Endothelial cell (in vitro differentiated cells): ENCODE measurements at places on chromosomes 7 and 10.

GRCh38 chr7:101729241-101729883 is 88.1 kb upstream of the CUX1 start:
- DNase-seq = no peak

DNA sequence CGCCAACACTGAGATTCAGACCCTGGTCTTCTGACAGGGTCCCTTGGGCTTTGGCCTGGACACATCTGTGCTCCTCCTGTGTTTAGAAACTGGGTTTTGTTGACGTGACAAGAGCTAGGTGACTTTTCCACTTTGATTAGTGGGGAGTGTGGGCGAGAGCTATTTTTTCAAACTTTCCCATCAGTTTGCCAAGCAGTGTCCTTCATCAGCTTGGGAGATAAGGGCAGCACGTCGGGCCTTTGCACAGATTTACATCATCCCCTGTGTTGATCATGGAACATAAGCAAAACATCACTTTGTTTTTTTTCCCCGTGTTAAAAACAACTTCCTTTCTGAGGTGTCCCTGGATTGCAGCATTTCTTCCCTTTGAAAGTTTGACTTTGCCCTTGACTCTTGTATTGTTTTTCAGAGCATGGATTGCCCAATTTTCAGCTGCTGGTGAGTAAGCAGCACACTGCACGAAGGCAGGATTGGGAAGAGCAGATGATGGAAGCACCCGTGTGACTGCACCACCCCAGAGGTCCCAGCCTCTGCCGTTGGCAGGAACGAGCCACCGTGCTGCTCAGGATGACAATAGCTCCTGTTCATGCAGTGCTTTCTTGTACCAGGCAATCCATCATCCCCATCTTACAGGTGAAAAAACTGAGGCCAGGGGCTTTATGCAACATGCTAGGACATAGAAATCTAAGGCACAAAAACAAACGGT is 6.4 kb upstream of the IGFBP1 start:
- no peak for DNase-seq

DNA sequence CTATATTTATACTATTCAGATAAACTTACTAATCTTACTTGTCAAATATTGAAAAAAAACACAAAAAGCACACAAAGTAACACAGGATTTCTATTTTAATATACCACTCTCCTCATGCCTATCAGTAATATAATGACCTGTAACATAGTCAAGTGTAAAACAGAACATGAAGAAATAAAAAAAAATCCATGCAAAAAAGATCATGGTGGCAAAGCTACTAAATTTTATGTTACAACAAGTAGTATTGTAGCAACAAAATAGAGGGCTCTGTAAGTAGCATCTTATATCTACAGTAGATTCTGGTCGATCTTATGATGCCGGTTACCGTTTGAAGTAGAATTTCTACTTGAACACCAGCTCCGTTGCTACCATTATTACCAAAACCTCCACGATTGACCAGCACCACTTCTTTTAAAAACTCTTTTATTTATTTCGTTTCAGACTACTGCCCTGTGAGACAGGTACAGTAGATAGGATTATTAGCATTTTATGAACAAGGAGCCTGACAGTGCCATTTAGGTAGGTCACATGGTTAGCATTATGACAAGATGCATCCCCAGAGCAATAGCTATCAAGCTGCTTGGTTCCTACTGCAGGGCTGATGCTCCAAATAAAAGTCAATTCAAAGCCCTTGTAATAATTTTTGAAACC is 2.1 kb downstream of the CPED1 start:
- no peak for DNase-seq

DNA sequence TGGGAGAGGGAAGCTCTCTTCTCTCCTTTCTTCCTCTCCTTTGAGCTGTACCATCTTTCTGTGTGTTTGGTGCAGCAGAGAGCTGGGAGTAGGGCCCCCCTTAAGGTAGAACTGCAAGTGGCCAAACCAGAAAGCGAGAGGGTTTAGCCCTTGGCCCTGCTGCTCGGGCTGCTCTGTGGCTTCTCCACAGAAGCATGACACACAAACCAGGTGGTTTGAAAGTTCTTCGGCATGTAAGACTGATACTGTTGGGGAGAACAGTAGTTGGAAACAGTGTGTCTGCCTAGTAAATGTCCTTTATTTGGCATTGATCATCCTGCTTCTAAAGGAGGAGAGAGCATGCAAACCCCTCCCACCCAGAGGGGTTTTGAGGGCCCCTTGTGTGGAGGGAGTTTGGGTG is 277.8 kb downstream of the CELF2 start:
- DNase-seq = no peak

GRCh38 chr10:69425511-69426298 is 9.0 kb upstream of the TACR2 start:
- DNase-seq = no peak

GRCh38 chr10:71398976-71399375 is 2.3 kb downstream of the CDH23 start:
- DNase-seq = no peak

DNA sequence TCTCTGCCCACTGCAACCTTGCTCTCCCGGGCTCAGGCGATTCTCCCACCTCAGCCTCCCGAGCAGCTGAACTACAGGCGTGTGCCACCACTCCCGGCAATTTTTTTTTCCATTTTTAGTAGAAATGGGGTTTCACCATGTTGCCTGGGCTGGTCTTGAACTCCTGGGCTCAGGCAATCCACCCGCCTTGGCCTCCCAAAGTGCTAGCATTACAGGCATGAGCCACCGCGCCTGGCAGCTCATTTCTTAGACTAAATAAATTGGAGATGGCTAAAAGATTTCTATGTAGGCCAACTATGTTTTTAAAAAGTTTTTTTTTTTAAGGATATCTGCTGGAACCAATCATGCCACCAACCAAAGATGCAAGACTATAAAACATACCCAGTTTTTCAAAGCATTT is 67.8 kb downstream of the TRUB1 start:
- no peak for DNase-seq
